Cortex of kidney (tissue), 1 donor: ENCODE measurements at places on chromosomes 5 and 9.

DNA sequence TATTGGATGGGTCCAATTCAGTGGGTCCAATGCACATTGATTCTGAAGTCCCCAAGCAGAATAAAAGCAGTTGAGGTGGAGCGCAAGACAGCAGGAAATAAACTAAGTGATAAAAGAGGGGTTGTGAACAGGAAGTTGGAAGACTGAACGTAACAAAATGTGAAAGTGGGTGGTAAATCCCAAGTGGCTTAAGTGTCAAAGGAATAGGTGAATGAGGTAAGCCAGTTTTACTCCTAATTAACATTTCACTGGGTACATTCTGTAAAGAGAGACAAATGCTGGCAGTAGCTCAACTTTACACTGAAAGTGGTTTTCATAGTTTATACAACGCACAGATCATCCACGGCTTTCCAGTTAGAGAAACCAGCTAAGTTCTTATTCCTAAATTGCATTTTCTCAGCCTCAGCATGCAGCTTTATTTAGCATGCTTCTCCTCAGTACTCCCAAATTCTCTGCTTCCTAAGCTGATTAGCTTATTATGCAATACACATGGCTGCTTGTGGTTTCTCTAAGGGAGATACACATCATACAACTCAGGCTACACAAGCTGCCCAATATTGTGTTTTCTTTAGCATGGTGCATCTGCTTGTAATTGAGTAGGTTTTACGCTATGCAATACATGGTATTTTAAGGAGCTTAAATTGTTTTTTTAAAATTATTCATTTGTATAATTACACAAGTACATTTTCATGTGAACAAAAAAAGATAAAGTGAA is 34.2 kb upstream of the HSD17B4 start:
- no peak for DNase-seq

DNA sequence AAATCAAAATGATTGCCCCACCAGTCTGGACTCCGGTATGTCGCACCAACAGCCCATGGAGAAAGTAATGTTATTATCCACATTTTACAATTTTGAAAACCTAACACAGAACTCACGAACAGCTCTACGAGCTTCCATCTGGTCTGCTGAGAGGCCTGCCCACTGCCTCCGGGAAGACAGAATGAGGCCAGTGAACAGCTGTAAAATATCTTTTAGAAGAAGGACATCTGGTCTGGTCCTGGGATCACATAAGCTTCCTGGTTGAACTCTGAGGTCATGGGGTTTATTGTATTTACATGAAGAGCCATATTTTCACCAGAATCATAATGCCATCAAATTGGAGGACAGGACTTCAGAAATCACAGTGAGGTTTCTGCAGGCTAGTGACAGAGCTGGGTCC is 89.0 kb downstream of the FRMD3 start:
- no peak for DNase-seq

DNA sequence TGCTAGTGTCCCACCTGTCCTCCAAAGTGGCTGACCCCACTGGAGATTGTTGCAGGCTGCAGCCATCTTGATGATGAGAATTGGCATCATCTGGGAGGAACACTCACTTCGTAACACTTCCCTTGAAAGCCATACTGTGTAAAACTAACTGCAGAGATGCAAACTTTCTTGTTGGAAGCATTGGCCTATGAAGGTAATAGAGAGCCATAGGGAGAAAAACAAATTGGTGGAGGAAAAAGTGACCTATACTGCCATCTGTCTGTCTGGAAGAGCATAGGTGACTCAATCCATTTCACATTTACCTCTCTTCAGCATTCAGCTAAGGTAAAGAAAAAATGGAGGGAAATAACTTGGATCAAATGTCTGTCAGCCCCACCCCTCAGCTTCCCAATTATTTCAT is 473.4 kb downstream of the NTRK2 start:
- no peak for DNase-seq

GRCh38 chr5:100469767-100470166 is 65.4 kb upstream of the FAM174A start:
- DNase-seq, result no peak

GRCh38 chr5:36108758-36109460 is 42.2 kb upstream of the UGT3A2 start:
- no peak for DNase-seq

- no peak for DNase-seq
Observed at GRCh38 chr5:35664584-35664983, 46.9 kb downstream of the SPEF2 start.

DNA sequence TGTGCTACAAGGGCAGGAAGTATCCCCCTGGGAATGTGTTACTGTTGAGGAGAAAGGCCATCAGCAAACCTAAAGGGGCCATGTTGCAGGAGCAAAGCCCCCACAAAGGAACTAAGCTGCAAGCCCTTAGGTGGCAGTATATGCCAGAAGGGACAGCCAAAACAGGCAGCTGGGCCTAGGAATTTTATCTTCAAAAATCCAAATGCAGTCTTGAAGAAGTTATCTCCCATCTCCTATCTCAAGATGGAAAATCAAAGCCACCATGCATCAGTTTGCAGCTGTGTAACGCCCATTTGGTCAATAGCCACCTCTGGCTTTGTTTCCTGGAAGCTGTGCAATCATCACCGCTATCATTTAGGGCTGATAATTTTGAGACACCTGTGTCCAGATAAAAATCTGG is 400.3 kb downstream of the ARHGEF28 start:
- DNase-seq, result no peak

GRCh38 chr9:91949392-91949945 is 559 bp downstream of the ROR2 start:
- no peak for DNase-seq

GRCh38 chr5:89072842-89073672 is 190.1 kb upstream of the MEF2C start:
- no peak for DNase-seq

DNA sequence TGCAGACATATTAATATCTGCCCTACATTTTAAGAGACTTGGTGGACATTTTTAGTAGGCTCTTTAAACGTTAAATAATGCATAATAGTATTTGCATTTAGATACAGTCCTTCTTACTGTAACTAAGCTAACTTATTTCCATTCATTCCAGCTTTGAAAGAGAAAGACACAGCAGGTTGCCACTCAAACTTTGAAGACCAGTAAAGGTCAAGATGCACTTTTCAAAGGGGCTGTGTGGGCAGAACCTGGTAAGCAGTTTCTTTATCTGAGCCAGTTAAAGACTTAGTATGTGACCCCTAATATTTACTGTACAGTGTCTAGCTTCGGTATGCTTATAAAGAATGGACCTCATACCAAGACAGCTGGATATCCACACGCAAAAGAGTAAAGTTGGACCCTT is 20.8 kb downstream of the PLGRKT start:
- DNase-seq, result no peak

- no peak for DNase-seq
Observed at GRCh38 chr9:123960366-123960765, 30.4 kb upstream of the DENND1A start.

GRCh38 chr9:68495247-68495646 is 45.4 kb downstream of the TMEM252 start:
- no peak for DNase-seq

DNA sequence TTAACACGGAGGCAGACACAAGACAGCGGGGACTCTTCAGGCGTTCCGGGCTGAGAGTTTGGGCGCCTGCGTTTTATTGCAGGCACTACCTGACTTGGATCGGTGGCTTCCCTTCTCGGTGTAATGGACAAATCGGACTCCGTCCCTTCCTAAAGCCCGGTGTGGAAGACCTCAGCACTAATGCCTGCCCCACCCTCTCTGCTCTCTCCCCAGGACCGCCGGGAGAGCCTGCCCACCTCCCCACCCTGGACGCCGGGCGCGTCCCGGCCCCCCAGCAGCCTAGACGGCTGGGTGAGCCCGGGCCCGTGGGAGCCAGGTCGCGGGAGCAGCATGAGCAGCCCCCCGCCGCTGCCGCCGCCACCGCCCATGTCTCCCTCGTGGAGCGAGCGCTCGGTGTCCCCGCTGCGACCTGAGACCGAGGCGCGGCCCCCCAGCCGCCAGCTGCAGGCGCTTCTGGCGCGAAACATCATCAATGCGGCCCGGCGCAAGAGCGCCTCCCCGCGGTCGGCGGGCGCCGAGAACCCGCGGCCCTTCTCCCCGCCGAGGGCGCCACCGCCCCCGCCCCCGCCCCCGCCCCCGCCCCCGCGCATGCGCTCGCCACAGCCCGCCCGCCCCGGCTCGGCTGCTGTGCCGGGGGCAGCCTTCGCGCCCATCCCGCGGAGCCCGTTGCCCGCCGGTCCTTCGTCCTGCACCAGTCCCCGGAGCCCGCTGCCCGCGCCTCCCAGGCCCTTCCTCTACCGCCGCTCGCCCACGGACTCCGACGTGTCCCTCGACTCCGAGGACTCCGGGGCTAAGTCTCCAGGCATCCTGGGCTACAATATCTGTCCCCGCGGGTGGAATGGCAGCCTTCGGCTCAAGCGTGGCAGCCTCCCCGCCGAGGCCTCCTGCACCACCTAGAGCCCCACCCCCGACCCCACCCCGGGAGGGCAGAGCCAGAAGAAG is 4.6 kb upstream of the MYOZ3 start:
- no peak for DNase-seq

GRCh38 chr5:115343855-115344254 is 47.4 kb upstream of the CCDC112 start:
- no peak for DNase-seq

GRCh38 chr5:17302604-17303003 is 85.2 kb downstream of the BASP1 start:
- DNase-seq, result no peak

DNA sequence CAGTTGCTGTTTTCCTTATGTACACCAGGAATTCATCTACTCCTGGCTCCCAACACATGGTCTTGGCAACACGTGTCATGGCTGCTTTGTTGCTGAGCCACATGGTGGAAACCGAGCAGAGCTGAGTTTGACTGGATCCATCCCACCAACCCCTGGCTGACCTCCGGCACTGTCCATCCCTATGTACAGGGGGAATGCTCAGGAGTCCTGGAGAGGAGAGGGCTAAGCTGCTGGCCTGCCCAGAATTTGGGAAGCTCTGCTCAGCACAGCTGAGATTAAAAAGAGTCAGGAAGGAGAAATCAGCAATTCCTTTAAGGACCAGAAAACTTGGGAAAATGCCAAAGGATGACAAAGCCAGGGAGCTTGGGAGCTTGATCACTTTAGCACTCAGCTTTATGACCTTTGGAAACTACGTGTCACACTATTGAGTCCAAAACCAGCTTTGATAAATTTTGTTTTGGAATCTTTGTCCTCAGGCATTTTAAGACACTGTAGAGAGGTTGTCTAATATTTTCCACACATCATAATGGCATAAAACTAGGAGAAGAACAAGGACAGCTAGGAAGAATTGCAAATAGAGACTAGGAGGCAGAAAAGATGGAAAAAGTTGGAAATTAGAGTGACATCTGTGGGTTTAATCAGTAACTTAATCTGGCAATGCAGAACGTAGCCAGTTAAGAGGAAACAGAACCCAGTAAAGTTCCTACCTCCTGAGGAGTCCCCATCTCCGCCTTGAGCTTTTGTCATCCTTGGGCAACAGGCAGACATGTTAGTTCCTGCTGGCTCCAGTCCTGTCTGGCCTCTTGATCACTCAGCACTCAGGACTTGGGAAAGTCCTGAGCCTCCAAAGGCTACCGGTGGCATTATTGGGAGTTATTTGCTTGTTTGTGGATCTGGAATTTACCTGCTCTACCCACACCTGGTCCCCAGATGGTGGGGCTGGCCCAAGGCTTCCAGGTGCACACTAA is 62.5 kb upstream of the PLPP1 start:
- DNase-seq, result no peak

GRCh38 chr9:137445275-137445807 is 4.2 kb upstream of the ENTPD8 start:
- no peak for DNase-seq

GRCh38 chr5:143453720-143454119 is 50.2 kb upstream of the NR3C1 start:
- no peak for DNase-seq

DNA sequence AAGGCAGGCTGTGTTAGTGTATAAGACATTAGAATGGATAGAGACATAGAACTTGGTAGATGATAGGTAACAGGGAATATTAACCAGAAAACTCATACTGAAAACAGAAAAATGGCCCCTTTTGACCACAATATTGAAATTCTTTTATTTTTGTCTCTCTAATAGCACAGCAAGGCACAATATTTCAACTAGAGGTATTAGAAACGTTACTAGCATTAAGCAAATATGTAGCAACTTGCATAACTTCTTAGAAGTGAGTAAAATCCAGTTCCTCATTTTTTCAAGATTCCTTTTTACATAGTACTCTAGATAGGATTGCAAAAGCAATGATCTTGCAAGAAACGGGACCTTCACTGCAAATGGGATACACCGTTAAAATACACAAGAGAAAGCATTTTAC is 102.7 kb upstream of the VCAN start:
- DNase-seq, result no peak

GRCh38 chr9:91197232-91198181 is 164.2 kb downstream of the AUH start:
- no peak for DNase-seq

DNA sequence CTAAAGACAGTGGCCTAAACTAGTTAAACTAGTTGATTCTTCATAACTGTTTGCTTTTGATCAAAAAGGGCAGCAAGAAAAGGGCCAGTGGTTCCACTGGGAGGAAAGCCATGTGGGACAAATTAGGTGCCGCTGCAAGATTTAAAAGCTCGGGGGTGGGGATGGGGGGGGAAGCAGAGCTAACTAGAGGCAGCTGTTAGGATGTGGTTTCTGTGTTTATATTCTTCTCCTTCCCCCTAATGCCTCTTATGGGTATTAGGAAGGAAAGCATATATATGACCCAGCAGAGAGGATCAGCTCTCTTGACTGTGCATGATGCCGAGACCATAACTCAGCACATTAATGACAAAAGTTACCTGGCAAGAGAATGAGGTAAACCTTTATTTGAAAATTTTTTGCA is 65.7 kb downstream of the EFNA5 start:
- DNase-seq, result no peak

GRCh38 chr5:149550594-149551226 is 529 bp downstream of the CSNK1A1 start:
- DNase-seq, result no peak

DNA sequence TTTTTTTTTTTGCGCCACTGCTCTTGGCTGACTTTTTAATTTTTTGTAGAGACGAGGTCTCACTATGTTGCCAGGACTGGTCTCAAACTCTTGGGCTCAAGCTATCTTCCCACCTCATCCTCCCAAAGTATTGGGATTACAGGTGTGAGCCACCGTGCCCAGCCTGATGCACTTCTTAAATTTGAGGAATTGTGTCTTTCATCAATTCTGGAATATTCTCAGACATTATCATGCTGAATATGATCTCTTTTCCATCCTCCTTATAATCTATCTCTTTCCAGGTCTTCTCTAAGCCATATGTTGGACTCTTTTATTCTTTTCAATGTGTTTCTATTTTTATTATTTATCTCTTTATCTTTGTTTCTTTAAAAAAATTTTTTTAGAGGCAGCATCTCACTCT is 196.2 kb upstream of the IER5L start:
- no peak for DNase-seq

DNA sequence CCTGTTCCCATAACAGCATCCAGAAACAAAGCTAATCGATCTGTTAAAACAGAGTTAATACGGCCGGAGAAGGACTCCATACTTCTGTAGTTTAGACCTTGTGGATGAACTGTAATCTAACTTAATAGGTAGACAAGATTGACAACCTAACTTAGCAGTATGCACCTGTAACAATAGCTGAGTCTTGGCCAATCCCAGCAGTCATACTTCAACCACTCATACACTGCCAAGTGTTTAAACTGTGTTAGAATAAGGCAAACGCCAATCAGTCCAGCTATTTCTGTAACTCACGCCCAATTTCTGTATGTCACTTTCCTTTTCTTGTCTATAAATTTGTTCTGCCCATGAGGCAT is 33.7 kb upstream of the MACIR start:
- no peak for DNase-seq

- no peak for DNase-seq
Observed at GRCh38 chr5:111942201-111942600, 185.2 kb upstream of the NREP start.

- DNase-seq, result no peak
Observed at GRCh38 chr9:128495804-128496417, 8.6 kb upstream of the GLE1 start.
